ENCODE measurements at places on chromosomes 5 and 9.

GRCh38 chr9:35732800-35733541 is 505 bp downstream of the CREB3 start:
- no peak for DNase-seq

- no peak for DNase-seq
Observed at GRCh38 chr5:180007582-180007981, 64.0 kb downstream of the RNF130 start.

- no peak for DNase-seq
Observed at GRCh38 chr5:150135557-150136304, 19.9 kb downstream of the PDGFRB start.

DNA sequence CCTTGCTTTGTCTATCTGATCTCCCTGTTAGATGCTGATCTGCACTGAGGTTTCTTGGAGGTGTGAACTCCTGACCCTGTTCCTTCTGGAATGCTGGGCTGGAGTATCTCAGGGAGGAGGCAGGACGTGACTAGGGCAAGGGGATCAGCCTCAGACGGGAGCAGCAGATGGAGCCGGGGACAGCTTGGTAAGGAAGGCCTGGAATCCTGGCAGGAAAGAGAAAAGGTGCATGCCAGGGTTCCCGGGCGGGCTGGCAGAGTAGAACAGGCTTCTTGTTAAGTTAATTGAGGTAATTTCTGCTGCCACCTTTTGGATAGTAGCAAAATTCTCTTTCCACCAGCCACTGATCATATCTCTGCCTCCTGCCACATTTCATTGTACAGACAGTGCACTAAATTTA is 180.9 kb downstream of the ZNF462 start:
- no peak for DNase-seq

GRCh38 chr5:66242050-66242715 is 98.1 kb downstream of the SREK1 start:
- no peak for DNase-seq

DNA sequence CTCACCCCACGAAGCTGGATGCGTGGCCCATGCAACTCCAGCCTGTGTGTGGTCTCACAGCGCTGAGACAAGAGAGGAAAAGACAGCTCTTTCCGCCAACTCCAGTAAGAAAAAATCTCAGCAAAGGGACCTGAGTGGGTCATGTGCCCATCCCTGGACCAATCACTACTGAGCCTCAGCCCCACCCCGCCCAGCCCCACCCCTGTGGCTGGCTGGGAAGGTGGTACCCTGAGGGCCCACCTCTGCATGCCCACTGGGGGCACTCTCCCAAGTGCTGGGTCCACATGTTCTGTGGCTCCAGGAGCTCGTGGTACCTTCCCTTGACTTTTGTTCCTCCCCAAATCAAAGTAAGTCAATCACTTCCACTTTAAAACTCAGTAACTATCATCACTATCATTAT is 105.1 kb upstream of the SMIM23 start:
- no peak for DNase-seq

GRCh38 chr5:28896949-28897348 is 1858.6 kb upstream of the CDH9 start:
- no peak for DNase-seq

DNA sequence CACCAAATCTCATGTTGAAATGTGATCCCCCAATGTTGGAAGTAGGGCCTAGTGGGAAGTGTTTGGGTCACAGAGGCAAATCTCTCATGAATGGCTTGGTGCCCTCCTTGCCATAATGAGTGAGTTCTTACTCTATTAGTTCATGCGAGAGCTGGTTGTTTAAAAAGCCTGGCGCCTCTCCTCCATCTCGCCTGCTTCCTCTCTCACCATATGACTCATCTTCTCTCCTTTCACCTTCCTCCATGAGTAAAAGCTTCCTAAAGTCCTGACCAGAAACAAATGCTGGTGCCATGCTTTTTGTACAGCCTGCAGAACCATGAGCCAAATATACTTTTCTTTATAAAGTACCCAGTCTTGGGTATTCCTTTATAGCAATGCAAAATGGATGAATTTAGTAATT is 20.9 kb upstream of the ARHGAP26 start:
- DNase-seq: no peak

GRCh38 chr5:83540783-83541182 is 69.2 kb downstream of the VCAN start:
- no peak for DNase-seq

DNA sequence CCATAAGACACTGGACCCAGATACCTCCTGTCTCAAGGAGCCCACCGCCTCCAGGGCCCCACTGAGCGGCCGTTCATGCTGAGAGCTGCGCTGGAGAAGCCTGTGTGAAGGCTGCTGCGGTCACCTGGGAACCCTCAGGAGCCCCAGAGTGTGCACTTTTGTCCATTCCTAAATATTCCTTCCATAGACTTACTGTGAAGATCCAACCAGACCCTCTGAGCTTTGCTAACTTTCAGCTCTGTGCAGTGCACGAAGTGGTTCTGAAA is 119.5 kb downstream of the COL23A1 start:
- DNase-seq: no peak

- no peak for DNase-seq
Observed at GRCh38 chr5:135210286-135211055, 176.4 kb upstream of the PITX1 start.

GRCh38 chr9:127858041-127858512 is 3.6 kb upstream of the ENG start:
- no peak for DNase-seq
